ENCODE measurements at places on chromosomes 3 and 15.

DNA sequence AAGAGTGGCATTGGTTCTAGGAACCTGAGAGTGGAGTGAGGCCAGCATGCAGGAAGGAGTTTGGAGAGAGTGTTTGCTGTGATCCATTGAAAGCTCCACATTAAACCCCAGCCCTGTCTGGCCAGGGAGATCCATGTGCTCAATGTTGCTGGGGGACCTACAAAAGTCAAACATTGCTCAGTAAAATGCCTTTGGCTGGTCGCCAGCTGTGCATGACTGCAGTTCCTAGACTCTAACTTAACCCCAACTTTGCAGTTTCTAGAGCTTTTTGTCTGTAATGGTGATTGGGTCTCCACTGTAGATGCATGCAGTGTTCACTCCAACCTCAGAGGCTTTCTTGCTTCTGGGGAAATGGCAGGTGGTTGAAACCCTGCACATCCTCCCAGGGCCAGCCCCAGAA is 99.7 kb upstream of the ABHD17C start:
- no peak for DNase-seq

- DNase-seq, result no peak
Measured at GRCh38 chr3:67804578-67804977, 150.2 kb upstream of the SUCLG2 start.

GRCh38 chr3:123774474-123774873 is 109.7 kb downstream of the MYLK start:
- DNase-seq, result no peak

- DNase-seq, result no peak
Measured at GRCh38 chr15:85002517-85002916, 20.9 kb downstream of the PDE8A start.

GRCh38 chr3:142355692-142356091 is 92.1 kb downstream of the XRN1 start:
- DNase-seq, result no peak

Data from kidney glomerular epithelial cell (primary cell).